ENCODE measurements at places on chromosomes 11 and 22.

- DNase-seq, result no peak
Measured at GRCh38 chr11:105670811-105671210, 60.9 kb downstream of the GRIA4 start.

DNA sequence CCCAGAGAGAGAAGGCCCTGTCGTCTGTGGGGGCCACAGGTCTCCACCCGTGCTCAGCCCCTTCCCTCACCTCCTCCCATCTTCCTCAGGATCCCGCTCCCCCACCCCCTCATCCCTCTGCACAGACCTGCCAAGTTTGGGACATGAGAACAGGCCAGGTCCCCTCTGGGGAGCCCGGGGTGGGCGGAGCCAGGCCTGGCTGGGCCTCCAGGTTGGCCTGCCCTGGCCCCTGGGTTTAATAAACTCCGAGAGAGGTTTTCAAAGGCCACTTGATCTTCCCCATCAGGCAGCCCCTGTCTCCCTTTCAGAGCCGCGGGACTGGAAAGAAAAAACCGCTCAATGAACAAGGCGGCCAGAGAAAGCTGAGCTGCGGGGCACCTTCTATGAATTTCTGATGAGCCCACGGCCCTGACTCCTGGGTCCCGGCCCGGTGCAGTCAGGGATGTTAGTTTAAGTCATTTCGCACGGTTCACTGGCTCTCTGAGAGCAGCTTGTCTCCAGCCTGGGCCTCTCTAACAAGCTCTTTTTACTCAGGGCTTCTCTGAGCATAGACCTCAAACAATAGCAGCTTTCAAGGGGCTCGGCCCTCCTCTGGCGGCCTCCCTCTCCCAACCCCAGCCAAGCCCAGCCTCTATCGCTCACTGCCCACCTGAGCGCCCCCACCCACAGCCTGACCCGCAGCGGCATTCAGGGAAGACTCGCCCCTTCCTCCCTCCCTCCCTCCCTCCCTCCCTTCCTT is 64.8 kb downstream of the RPUSD4 start:
- DNase-seq, result no peak

DNA sequence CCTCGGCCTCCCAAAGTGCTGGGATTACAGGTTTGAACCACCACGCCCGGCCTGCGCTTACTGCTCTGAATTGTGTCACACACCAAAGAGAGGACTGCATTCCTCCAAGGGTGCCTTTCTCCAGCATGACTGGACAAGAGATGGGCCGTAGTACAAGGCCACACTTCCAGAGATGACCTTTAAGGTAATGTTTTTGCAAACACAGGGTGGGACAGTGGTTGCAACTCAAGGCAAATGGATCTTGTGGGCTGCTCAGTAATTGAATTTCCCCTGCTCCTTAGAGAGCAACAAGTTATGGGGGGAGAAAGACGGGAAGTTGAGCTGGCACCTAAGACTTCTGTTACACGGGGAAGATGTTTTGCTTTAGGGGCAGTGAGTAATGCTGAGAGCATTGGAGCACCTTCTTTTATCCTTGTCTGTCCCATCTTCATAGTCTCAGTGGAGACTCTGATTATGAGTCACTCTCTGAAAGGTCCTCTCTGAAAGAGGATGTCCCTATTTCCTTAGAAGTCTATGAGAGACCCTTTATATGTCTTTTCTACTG is 66.3 kb downstream of the C11orf91 start:
- no peak for DNase-seq

DNA sequence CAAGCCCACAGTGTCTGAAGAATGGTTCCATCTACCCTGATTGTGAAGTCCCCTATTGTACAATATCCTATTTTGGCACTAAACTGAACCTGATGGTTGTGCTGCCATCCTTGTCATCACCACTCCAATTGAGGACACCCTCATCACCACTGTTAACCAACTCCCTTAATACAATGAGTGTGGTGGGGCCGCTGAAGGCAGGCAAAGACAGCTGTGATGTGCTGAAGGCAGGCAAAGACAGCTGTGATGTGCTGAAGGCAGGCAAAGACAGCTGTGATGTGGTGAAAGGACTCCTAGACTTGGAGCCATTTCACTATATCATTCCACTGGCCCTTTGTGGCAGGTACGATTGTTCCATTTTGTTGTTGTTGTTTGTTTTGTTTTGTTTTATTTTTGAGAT is 481.6 kb downstream of the SOX6 start:
- DNase-seq, result no peak

DNA sequence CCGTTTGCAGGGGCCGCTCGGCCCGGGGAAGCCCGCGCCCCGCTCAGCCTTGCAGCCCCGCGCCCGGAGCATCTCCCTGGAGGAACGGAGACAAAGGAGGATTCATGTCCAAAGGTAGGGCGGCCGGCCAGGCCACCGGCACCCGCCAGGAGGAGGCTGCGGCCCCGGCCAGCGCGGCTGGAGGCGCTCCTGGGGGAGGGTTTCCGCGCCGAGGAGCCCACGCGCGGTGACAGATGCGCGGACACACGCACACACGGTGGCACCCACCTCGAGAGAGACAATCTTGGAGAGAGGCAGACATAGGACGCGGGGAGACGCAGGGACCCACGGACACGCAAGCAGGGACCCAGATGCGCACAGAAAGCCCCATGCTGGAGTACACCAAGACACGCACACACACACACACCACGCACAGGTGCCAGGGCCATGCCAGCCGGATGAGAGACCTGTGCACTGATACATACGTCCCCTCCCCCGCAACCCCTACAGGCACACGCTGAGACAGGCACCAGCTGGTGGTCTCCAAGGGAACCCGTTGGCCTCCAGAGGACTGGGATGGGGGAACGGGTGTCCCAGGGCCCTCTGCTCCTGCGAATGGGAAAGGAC is 7.8 kb downstream of the SEPTIN3 start:
- DNase-seq, result no peak

- DNase-seq, result no peak
Measured at GRCh38 chr11:63553759-63554158, 9.4 kb downstream of the PLAAT2 start.

DNA sequence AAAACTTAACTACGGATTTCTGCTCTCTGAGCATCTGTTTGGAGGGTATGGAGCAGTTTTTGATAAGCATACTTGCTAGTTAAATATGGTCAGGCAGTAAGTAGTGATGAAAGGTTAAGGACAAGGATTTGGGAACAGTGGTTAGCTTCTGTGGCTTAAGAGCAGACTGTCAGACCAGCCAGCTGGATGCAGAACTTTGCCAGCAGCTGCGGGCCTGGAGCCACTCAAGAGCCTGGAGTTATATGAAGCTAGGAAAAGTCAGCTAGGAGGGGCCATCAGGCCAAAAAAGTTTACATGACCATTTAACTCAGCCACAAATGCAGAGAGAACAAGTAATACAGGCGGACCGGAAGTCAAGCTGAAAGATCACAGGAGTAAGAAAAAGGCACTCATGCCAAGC is 1817.7 kb downstream of the LRRC4C start:
- no peak for DNase-seq

GRCh38 chr11:72221386-72222075 is 3.0 kb upstream of the INPPL1 start:
- no peak for DNase-seq

DNA sequence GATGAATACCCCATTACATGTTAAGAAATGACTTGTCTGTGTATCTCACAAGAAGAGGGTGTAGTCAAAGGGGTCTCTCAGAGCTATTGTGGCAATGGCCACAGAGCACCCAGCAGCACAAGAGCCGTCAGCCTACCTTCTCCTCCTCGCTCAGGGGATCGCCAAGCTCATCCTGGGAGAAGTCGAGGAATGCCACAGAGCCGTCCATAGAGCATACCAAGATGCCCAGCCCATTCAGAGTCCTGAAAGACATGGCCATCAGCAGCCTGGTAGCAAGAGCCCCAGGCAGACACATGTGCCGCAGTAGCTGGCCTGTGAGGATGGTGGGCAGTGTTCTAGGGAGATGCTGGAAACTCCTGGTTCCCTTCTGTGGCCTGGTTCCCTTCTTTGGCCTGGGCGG is 44.0 kb downstream of the HIRA start:
- DNase-seq, result no peak

DNA sequence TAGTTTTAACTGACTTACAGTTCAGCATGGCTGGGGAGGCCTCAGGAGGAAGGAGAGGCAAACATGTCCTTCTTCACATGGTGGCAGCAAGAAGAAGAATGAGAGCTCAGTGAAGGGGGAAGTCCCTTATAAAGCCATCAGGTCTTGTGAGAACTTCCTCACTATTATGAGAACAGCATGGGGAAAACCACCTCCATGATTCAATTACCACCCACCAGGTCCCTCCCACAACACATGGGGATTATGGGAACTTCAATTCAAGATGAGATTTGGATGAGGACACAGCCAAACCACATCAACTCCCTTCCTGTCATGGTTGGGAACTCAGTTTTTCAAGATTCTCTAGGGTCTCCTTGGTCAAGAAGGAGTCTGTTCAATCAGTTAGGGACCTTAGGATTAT is 432.9 kb upstream of the CNTN5 start:
- DNase-seq, result no peak

DNA sequence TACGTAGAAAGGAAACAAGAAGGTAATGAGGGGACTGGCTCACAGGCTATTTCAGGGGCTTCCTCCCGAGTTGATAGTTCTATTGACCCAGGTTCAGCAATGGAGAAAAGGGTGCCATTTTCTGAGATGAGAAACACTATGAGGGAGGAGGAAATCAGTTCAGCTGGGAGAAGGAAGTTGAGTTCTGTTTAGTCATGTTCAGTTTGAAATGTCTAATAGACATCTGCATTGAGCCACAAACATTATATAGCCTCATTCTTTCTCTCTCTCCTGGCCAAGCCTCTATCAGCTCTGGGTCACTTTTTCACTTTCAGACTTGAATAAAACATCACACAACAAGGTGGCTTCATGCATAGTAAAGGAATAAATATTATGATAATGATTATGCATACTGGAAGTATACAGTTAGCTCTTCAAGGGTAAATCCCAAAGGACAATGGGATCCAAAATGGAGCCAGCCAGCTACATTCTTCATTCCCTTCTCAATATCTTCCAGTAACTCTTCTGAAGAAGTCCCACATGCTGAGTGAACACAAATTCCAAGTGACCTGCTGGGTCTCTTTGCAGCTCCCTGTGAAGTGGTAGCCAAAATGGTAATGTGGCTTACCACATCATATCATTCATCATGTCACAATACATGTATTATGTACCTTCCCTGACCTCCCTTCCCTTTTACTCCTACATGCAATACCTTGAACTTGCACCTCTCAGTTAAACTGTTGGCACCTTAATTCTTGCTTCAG is 80.9 kb upstream of the CD44 start:
- DNase-seq, result no peak

- DNase-seq, result no peak
Measured at GRCh38 chr11:69352715-69353319, 58.9 kb downstream of the MYEOV start.
